Liver (tissue), 10 donors: ENCODE measurements at places on chromosomes 11 and 22.
A peak's percentile ranks its signal among the peaks of the same experiment; 100 is the strongest.

DNA sequence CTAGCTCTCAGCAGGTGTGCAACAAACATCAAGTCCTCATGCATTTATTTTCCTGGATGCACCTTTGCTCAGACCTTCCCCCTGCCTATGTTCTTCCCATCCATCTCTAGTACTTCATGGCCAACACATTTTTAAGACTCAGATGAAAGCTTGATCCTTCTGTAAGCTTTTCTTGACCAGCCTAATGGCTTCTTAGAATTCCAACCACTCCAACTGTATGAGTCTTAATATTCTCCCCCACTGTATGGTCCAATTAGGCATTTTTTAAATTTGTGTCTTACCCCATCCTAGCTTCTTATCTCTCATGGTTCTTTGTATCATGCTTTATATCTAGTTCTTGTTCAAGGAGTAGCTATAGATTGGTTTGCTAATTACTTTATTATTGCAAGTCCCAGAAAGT is 44.8 kb downstream of the TENM4 start:
- no peak for DNase-seq

DNA sequence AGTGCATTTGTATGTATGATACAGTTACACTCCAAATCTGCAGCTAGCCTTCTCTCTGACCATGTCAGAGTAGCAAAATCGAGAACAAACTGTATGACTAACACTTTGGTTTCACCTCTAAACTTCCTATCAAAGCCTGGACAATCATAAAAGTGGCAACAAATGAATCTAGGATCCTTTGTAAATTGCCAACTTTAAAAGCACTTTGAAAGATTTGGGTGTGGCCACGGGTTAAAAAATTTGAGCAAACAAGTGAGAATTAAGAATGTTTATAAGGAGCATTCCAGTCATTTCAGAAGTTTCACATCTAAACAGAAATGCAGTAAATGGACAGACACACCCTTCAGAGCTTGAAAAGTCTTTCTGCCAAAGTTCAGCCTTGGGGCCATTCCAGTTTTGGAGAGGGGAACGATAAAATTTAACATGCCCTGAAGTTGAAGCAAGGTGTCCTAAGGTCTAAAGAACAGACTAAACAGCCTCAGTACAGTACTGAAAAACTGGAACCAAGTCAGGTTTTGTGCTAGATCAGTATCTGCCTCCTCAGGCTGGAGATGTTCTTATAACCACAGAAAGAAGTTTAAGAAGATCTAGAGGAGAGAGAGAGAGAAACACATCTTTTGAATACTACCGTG is 181.9 kb upstream of the BDNF start:
- DNase-seq: no peak

GRCh38 chr11:125168918-125169456 is 4.4 kb downstream of the PKNOX2 start:
- no peak for DNase-seq

DNA sequence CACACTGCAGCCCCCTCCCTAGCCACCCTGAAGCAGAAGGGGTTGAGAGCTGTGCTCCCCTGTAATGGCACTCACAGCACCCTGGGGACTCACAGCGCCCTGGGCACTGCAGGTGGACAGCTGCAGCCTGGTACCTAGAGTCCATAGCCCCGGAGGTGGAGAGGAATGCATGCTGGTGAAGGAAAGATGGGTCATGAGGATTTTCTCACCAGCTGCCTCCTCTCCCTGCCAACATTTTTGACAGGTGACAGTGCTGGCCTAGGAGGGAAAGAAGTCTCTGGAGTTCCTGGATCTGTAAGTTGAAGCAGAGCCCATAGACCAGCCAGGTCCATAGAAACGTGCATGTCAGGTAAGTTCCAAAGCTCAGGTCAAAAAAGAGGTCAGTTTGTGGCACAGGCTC is 330.5 kb downstream of the TENM4 start:
- DNase-seq: no peak

DNA sequence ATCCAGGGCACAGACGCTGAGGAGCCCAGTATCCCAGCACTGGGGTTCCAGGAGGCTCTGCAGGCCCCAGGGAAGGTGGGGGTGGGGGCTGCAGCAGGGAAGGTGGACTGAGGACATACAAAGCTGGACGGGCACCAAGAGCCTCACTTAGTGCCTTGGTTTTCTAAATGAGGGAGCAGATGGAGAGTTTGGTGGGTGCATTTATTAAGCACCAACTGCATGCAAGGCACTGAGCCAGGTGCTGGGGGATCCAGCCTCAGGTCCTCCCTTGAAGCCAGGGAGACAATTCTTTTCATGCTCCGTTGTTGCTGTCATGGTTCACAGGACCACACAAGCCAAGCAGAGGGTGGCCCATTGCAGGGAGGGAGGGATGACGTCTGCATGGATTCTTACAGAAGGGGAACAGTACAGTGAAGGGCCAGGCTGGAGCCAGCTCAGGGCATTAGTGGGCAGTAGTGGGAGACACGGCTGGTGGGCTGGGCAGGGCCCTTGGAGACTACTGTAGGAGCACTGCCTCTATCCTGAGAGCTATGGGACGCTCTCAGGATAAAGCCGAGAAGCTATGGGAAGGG is 65.0 kb downstream of the MACROD1 start:
- no peak for DNase-seq

DNA sequence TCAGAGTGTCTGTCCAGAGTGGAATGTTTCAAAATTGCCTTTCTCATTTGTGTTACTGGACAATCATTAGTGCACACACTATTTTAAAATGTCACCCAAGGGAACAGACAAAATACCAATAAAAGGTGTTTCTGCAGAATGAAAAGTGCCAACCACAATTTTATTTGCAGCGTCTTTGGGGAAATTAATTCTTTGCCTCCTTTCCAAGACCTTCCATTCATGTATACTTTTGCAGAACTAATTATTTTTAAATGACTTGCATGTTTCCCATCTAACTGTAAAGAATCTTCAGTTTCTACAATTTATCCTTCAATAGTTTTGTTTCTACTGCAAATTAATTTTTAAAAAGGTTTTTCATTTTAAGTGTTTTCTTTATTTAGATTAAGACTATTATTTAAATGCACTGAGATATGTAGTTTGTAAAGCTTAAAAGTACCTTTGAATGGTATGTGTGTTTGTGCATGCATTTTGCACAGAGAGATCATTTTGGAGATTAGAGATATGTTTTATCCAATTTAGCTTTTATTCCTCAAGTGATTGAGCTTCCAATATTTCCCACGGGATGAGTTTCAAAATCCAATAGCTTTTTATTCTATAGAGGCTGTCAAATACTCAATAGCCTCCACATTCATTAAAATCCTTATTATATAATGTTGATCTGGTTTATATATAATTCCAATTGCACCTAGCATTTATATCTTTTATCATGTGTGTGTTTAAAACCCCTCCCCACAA is 1235.7 kb downstream of the LRRC4C start:
- no peak for DNase-seq

- peak; percentile 79 for DNase-seq
These were observed 50.8 kb downstream of the FBLN1 start for GRCh38 chr22:45553351-45554039.

- no peak for DNase-seq
These were observed 12.7 kb upstream of the FOLH1 start for GRCh38 chr11:49221112-49221511.

DNA sequence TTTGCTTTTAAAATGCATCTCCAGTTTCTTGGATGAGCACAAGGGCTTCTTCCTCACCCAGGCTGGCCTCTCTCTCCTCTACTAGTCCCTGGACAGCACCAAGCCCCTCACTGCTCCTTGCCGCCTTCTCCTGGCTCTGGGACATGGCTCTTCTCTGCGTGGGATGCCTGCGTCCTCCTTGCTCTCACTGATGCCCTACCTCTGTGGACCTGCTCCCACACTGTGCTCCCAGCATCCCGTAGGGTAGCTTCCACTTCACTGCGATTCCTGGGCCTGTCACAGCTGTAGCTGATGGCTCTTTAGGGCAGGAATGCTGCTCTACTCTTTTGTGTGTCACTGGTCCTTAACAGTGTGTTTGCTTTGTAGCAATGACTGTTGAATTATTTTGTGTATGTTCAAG is 136.3 kb downstream of the SNX19 start:
- DNase-seq: no peak

GRCh38 chr11:70734379-70734778 is 336.1 kb downstream of the CTTN start:
- DNase-seq: no peak

DNA sequence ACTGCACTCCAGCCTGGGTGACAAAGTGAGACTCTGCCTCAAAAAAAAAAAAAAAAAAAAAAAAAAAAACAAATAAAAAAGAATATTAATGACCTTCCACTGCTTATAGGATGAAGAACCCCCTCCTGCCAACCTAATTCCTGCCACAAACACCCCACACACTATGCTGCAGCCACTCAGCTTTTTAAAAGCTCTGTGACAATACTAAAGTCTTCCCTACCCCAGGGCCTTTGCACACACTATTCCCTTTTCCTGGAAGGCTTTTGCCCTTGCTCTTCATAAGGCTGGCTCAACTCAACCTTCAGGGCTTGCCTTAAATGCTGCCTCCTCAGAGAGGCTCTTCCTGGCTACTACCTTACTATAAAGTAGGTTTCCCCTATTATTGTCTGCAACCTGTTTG is 10.8 kb upstream of the KCNJ11 start:
- DNase-seq: no peak

DNA sequence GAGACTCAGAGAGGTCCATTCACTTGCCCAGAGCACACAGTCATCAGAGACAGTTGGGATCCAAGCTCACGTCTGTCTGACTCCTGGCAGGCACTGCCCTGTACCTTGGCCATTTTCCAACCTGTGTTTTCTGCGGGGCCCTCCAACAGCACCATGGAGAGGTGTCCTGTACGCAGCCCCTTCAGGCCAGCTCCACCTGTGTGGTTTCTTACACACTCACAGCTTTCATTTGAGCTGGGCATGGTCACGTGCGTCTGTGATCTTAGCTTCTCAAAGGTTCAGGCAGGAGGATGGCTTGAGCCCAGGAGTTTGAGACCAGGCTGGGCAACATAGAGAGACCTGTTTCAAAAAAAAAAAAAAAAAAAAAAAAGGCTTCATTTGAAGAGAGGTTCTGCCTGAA is 24.4 kb downstream of the TOM1 start:
- no peak for DNase-seq

- DNase-seq: no peak
These were observed 20.1 kb downstream of the TMPRSS13 start for GRCh38 chr11:117908959-117909610.

GRCh38 chr11:33735271-33736147 is 714 bp downstream of the CD59 start:
- no peak for DNase-seq

GRCh38 chr11:62715150-62716130 is 8.0 kb downstream of the GNG3 start:
- no peak for DNase-seq

DNA sequence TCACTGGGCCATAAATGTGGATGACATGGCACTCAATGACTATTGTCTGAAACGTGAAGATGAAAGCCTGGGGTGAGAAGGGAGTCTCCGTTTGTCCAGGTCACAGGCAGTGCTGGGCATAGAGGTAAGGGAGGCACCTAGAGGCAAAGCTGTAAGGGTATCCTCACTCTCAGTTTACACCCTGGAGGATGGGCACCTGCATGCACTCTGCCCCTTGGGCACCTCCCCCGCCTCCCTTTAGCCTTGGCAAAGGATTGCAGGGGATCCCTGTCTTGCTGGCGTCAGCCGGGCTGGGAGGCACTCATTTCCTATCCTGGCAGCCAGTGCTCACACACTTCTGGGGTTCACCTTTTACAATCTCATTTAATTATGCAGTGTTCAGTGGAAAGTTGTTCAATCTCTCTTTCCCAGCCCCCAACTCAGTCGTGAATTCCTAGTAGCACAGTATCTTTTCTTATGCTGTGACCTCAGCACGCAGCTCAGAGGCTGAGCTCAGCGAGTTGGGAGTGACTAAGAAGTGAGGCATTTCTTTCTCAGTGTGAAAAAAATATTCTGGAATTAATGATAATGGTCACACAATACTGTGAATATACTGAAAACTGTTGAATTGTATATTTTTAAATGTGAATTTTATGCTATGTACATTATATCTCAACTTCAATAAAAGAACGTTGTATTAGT is 866.6 kb downstream of the BRD1 start:
- DNase-seq: peak; percentile 20

- no peak for DNase-seq
These were observed 11.6 kb downstream of the PLAAT4 start for GRCh38 chr11:63548178-63548577.

DNA sequence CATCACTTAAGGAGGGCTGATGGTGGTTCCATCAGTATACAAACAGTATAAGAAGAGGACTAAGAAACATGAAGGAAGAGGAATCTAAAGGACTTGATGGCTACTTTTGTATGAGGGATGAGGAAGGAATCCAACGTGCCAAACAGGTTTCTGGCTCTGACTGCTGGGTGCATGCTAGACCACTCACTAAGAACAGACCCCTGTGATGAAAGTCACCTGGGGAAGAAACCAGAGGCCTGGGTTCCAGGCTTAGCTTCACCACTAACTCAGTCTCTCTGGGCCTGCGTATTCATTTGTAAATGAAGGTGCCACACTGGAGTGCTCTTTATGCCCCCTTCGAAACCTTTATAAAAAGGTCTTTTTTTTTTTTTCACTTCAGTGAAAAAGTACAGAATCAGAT is 55.1 kb downstream of the AAMDC start:
- DNase-seq: no peak

DNA sequence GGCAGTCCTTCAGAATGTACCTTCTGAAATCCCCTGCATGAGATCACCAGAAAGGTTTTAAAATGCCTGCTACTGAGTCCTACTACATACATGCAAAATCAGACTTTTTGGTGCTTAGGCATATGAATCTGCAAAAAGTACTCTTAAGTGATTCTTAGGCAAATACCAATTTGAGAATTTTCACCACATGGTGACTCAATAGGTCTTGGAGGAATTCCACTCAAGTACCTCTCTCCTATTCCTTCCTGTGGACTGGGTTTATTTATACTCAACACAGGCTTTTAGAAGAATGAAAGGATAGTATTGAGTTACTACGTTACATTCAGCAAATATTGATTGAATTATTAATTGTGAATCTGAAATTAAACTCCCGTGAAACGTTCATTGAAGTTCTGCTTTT is 223.9 kb downstream of the CNTN5 start:
- no peak for DNase-seq

DNA sequence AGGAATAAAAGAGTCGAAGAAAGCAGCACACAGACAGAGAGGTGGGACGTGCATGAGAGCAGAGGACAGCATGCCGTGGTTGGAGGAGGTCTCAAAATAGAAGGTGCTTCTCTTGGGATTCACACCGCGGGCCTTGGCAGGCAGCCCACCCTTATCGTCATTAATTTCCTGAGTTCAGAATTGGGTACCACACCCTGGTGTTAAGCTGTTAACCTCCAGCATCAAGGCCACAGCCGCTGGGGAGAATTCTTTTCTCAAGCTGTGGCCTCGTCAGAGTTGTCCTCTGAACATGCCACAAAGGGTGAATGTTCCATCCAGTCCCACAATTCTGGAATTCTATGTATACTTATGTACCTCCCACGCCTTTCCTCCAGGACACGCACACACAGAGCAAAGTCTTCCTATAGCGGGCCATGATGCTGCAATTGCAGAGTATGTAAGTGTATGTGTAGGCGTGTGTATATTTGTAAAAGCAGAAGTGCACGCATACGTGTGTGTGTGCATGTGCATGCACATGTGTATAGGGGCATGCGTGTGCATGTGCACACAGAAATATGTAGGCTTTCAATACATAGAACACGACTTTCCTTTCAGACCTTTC is 39.0 kb downstream of the ADAMTS8 start:
- no peak for DNase-seq

- no peak for DNase-seq
These were observed 1.6 kb upstream of the B4GAT1 start for GRCh38 chr11:66349084-66349386.

GRCh38 chr11:67356864-67357561 is 3.7 kb upstream of the POLD4 start:
- DNase-seq: peak; percentile 71
